Large intestine (tissue), 12 donors: ENCODE measurements at places on chromosomes 7 and 10. TPM values are rescaled to one million over a fixed set of nuclear protein-coding genes. Genes with fewer than 3 reads are reported as not detected.
A peak's percentile ranks its signal among the peaks of the same experiment; 100 is the strongest.

NKX2-3 gene
- 22.1 TPM for polyA plus RNA-seq

POLR3A gene
- polyA plus RNA-seq: 14.1 TPM

NSUN6 gene
- polyA plus RNA-seq: 30.8 TPM

HYAL4 gene
- polyA plus RNA-seq: not detected

TSPAN12 gene
- 99.6 TPM for polyA plus RNA-seq

CDK1 gene
- 40.0 TPM for polyA plus RNA-seq

STOX1 gene
- polyA plus RNA-seq: 5.8 TPM

- H3K4me3 ChIP-seq: no peak overlapping the region
- H3K36me3 ChIP-seq: no peaks in the 10 kb centered on the region
- H3K27ac ChIP-seq: no peak overlapping the region
- H3K27me3 ChIP-seq: no peaks in the 10 kb centered on the region
- H3K4me1 ChIP-seq: no peaks in the 10 kb centered on the region
- DNase-seq: no peak
Measured at GRCh38 chr7:115840702-115841101, 189.9 kb downstream of the TFEC start.

DNA sequence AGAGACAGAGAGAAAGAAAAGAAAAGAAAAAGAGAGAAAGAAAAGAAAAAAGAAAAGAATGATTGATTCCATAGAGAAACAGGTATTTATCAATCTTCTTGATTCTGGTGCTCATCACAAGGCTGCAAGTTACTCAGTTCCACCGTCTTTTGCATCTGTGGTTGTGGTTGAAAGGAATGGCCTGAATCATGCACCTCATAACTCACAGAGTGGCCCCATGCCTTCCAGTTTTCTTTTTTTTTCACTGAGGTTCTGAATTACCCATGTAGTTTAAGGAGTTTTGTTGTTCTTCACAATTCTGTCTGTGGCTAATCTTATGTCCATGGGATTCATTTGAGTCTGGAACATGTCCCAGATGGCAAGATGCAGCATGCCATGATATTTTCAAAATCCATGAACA is 156.0 kb downstream of the ZNF33B start:
- H3K27ac ChIP-seq: no peak overlapping the region
- no peak for DNase-seq
- H3K4me1 ChIP-seq: no peaks in the 10 kb centered on the region
- H3K36me3 ChIP-seq: no peaks in the 10 kb centered on the region
- no peak overlapping the region for H3K4me3 ChIP-seq
- H3K27me3 ChIP-seq: no peaks in the 10 kb centered on the region

GRCh38 chr7:101093906-101094305 is 8.6 kb downstream of the TRIM56 start:
- H3K27me3 ChIP-seq: no peaks in the 10 kb centered on the region
- H3K4me1 ChIP-seq: no peaks in the 10 kb centered on the region
- peaks cover 17% of the 10 kb centered on the region for H3K36me3 ChIP-seq
- no peak overlapping the region for H3K4me3 ChIP-seq

DNA sequence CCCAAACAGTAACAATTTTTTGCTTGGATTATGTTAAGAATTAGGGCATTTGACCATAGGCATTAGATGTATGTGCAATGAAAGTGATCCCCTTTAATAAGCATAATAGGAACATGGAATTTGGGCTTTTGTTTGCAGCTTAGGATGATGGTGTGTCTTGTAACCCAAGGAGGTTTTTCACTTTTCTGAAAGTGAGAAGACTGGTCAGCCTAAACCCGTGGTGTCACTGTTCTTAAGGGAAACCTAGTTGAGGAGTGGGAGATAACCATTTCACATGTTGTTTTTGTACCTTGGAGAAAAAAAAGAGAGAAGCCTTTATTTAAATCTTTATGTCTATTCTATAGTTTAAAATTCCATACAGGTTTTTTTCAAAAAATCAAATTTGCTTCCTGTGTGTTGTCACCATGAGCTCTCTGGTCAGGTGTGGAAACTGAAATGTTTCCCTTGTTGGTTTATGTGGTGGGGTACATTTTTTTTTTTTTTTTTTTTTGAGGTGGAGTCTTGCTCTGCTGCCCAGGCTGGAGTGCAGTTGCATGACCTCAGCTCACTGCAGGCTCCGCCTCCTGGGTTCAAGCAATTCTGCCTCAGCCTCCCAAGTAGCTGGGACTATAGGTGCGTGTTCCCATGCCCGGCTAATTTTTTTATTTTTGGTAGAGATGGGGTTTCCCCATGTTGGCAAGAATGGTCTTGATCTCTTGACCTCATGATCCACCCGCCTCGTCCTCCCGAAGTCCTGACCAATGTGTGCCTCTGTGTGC is 7.7 kb downstream of the CCM2 start:
- H3K4me3 ChIP-seq: no peak overlapping the region
- no peaks in the 10 kb centered on the region for H3K27me3 ChIP-seq
- H3K36me3 ChIP-seq: no peaks in the 10 kb centered on the region
- DNase-seq: no peak
- no peak overlapping the region for H3K27ac ChIP-seq
- no peaks in the 10 kb centered on the region for H3K4me1 ChIP-seq

- H3K4me3 ChIP-seq: no peak overlapping the region
- no peaks in the 10 kb centered on the region for H3K36me3 ChIP-seq
- no peak for DNase-seq
- H3K27ac ChIP-seq: no peak overlapping the region
- no peaks in the 10 kb centered on the region for H3K4me1 ChIP-seq
- H3K27me3 ChIP-seq: no peaks in the 10 kb centered on the region
Measured at GRCh38 chr10:114724716-114725106, 66.6 kb upstream of the ABLIM1 start.

- DNase-seq: no peak
- H3K4me1 ChIP-seq: no peaks in the 10 kb centered on the region
- no peaks in the 10 kb centered on the region for H3K36me3 ChIP-seq
- H3K27me3 ChIP-seq: no peaks in the 10 kb centered on the region
- no peak overlapping the region for H3K4me3 ChIP-seq
Measured at GRCh38 chr7:17056491-17057142, 174.8 kb upstream of the AGR3 start.

DNA sequence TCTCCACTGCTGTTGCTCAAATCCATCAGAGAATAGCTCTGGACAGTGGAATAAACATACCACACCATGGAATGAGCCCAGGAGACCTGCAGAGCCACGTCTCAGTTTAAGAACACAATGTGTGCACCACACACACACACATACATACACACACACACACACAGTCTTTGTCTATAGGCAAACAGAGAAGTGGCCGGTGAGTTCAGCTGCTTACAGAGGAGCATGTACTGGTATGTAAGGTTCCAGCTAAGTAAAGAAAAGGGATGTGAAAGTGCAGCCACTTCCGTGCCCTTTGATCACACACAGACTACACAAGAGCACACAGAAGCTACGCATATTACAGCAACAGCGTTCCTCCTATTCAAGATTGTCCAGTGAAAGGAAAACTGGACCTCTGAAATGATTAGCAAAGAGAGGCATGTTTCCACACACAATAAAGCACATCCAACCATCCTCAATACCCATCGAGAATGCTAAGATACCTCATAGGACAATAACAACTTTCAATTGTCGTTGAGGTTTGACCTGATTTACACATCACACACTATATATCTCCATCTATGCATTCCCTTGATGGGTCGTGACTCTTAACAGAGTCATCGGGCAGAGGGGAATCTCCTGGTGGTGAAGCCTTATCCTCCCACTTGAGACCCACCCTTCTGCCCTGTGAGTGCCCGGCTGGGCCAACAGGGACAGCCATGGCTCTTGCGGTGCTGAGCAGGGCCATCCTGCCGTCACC is 23.6 kb downstream of the SLC35B4 start:
- H3K27me3 ChIP-seq: no peaks in the 10 kb centered on the region
- H3K36me3 ChIP-seq: peaks cover 17% of the 10 kb centered on the region
- no peaks in the 10 kb centered on the region for H3K4me1 ChIP-seq
- H3K4me3 ChIP-seq: no peak overlapping the region
- no peak overlapping the region for H3K27ac ChIP-seq

DNA sequence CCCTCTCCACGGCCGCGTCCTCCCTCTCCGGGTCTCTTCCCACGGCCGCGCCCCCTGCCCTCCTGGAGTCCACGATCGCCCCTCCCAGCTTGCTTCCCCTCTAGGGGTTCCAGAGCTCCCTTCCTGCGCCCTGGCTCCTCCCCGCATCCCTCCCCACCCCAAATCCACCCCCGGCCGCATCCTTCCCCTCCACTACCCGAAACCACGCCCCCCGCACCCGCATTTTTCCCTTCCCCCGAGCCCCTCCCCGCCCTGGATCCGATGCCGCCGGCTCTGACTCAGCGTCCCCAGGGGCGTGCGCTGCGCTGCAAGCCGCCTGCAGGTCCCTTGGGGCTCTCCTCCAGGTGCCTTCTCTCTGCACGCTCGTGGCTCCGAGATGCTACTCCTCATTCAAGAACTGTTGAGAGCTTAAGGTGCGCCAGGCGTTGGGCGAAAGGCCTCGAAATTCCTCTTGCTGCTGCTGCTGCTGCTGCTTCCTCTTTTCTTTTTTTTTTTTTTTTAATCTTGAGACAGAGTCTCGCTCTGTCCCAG is 372 bp upstream of the TMEM130 start:
- peaks cover 47% of the 10 kb centered on the region for H3K27me3 ChIP-seq
- peak; percentile 7 for DNase-seq

DNA sequence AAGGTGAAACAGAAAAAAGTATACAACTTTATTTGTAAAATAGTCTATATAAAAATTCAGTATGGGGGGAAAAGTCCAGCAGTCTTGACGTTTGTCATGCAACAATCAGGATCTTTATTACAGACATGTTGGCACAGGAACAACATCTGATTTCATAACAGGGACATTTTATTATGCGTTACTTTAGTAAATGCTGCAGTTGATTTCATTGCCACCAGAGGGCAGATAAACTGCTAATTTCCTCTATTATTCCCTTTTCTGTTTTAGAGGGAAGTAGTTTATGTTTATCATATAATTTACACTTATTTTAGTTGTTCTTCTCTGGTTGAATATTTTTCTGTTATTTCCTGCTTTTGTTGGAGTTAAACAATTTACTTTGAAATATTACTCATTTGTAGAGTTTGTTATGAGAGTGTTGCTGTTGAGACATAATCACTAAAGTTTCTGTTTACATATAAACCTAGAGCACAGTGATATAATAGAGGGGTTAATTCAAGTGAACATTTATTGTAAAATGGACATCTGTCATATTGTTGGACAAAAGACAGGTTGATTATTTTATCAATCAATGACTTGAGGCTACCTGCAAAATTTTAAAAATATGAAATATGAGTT is 3.3 kb downstream of the PLXDC2 start:
- no peak overlapping the region for H3K27ac ChIP-seq
- peaks cover 3% of the 10 kb centered on the region for H3K4me1 ChIP-seq

DNA sequence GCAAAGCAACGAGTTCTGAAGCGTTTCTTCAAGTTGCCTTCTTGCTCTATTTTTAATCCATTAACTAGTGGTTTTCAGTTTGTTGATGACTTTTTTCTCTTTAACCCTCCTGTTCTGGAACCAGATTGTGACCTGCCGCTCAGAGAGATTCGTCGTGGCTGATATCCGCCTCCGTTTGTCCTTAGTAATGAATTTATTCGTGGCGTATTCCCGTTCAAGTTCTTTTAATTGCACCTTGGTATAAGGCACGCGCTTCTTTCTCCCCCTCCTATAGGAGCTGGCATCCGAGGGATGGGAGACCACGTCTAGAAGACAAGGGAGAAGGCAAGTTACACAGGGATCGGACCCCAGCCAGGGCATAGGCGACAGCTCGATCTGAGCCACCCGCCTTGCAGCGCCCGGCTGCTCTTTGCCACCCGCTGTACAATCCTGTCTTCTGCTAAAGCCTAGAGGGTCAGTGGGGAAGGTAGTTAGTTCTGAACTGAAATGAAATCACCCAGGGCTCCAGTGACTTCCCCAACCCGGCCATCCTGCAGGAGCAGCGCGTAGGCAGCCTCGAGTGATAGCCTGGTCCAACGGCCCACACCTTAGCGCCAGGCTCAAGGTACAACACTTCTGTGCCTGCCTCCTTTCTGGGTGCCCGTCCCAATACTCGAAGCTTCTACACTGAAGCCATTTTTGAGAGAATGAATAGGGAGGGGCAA is 1.6 kb downstream of the HOXA13 start:
- no peaks in the 10 kb centered on the region for H3K36me3 ChIP-seq
- no peak for DNase-seq

DNA sequence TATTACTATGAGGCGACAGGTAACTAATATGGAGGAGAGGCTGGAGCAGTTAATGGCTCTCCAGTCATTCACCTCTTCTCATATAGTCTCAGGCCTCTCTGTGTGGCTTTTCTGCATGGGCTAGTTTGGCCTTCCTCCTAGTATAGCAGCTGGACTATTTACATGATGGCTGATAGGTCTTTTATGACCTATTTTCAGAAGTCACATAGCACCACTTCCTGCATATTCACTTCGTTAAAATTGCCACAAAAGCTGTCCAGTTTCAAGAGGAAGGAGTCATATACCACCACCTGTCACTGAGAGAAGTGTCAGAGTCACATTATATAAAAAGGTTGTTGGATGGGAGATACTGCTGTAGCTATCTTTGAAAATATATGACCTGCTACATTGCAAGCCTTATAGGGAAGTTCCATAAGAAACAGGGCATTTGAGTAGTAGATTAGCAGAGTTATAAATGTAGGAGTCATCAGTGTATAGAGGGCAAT is 8.0 kb upstream of the DMTF1 start:
- DNase-seq: no peak
- H3K4me3 ChIP-seq: no peak overlapping the region
- peak overlapping the region; percentile 9 for H3K27ac ChIP-seq
- H3K4me1 ChIP-seq: peaks cover 13% of the 10 kb centered on the region
- no peaks in the 10 kb centered on the region for H3K27me3 ChIP-seq
- no peaks in the 10 kb centered on the region for H3K36me3 ChIP-seq

- DNase-seq: peak; percentile 19
- H3K4me1 ChIP-seq: no peaks in the 10 kb centered on the region
- H3K36me3 ChIP-seq: no peaks in the 10 kb centered on the region
Measured at GRCh38 chr10:61397175-61397986, 55.8 kb downstream of the TMEM26 start.

DNA sequence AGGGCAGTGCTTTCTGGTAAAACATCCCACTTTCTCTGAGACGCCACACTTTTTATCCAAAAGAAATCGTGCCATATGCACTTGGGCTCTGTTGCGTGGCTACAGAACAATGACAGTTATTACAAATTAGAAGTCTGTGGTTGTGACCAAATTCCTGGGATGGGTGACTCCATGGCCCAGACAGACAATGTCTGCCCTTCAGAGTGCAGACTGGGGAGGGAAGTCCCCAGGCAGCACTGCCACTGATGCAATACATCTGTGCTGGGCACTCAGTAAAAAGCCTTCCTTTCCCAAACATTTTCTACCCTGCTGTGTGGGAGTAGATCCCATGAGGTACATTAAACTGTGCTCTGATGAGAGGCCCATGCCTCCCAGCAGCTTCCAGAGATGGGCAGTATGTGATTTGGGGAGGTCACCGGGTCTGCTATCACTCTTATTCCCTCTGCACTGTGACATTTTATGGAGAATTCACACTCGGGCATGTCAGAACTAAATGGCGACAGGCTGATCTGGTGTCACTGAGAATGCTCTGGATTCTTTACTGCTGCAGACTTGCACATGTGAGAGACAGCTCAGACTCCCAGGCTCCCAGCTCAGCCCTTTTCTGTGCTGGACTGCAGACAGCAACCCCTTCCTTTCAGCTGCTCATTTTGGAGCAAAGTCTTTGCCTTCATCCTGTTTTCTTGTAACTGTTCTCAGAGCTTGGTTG is 243.5 kb upstream of the ZNF32 start:
- H3K36me3 ChIP-seq: no peaks in the 10 kb centered on the region
- no peaks in the 10 kb centered on the region for H3K27me3 ChIP-seq
- no peaks in the 10 kb centered on the region for H3K4me1 ChIP-seq
- H3K4me3 ChIP-seq: no peak overlapping the region
- H3K27ac ChIP-seq: no peak overlapping the region
- DNase-seq: no peak
